CD4-positive, alpha-beta memory T cell (primary cell): ENCODE measurements at places on chromosomes 7 and 10.

- no peak for DNase-seq
Measured at GRCh38 chr7:46099076-46099475, 178.0 kb upstream of the IGFBP3 start.

GRCh38 chr10:126731610-126731990, 61.1 kb upstream of the C10orf90 start:
- DNase-seq, result no peak

DNA sequence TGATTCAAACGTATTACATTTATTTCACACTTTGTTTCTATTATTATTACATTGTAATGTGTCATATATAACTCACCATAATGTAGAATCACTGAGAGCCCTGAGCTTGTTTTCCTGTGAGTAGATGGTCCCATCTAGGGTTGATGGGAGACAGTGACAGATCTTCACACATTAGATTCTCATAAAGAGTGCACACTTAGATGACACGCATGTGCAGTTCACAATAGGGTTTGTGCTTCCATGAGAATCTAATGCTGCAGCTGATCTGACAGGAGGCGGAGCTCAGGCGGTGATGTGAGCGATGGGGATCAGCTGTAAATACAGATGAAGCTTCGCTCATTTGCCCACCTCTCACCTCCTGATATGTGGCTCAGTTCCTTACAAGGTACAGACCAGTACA, 36.1 kb downstream of the BMPER start:
- DNase-seq, result no peak

DNA sequence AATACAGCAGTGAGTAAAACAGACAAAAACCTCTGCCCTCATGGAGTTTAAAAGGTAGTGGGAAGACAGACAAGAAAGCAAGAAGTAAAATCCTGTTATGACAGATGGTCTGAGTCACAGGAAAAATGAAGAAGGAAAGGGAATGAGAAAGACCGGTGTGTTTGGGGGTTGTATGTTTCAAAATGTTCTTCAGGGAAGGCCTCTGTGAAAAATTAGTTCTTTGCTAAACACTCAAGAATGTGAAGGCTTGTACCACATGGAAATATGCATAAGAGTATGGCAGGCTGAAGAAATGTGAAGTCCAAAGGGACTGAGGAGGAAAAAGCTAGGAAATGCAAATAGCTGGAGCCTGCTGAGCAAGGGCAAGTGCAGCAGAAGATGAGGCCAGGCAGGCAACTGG, 315.9 kb upstream of the SEMA3A start:
- DNase-seq, result no peak

GRCh38 chr10:119754085-119754484, 28.2 kb downstream of the INPP5F start:
- DNase-seq, result no peak

- no peak for DNase-seq
Measured at GRCh38 chr10:34291466-34292193, 523.5 kb downstream of the PARD3 start.

DNA sequence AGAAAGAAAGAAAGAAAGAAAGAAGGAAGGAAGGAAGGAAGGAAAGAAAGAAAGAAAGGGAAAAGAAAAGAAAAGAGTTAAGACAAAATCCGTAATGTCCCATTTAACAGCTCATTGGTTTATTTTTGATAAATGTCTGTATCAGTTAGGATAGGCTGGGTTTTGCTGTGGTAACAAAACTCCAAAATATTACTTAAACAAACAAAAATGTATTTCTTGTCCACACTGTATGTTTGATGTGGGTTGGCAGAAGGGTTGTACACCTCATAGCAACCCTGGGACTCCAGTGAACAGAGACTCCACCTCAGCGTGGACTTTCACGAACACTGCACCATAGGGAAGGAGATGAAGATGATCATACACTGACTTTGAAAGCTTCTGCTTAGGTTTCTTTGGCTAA, 59.6 kb downstream of the PPP1R3C start:
- no peak for DNase-seq

DNA sequence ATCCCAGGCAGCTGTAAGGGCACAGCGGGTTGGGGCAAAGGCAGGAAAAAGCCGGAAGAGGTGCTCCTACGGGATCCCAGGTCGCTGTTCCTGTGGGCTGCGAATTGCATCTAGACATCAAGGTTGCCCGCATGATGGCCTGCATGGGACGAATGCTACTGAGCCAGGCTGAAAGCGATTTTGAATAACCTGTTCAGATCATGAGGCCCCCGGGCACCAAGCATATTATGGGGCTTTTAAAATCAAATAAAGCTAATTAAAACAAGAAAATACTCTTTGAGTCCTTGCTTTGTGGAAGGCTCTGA, 37.1 kb downstream of the CAMK2B start:
- DNase-seq, result no peak

DNA sequence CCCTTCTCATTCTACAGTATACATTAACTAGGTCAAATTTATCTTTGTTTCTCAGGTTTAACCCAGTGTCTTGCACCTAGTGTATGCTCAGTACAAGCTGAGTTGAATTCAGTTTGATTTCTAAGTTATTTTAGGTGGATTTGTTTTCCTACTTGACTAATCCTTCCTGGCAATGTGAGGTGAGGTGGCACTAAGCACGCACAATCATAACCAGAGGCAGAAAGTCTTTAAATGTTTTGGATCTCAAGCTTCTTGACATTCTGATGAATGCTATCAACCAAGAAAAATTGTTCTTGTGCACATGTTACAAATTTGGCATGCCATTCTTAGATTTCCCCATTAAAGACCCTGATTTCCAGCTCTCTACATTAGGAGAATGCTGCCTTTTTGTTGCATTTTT, 3.2 kb downstream of the BZW2 start:
- DNase-seq, result no peak

- no peak for DNase-seq
Measured at GRCh38 chr10:77390481-77390891, 247.1 kb downstream of the KCNMA1 start.

GRCh38 chr10:116417821-116418220, 9.8 kb upstream of the PNLIPRP3 start:
- no peak for DNase-seq

DNA sequence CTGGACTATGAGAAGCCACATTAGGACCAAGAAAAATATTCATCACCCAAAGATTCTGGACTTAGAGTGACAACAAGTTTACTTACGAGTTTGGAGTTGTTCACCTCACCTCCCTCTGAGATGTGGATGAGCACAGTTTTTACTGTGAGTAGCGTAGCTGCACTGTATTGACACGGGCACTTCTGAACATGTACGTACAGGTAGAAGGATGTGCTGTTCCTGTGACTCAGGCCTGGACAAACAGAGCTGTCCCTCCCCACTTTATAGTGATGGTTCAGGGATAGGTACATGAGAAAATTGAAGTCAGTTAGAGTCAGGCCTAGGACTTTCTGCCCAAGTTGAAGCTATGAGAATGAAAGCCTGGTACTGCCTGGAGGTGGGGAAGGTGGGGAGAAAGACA, 80.9 kb upstream of the DYNC1I1 start:
- no peak for DNase-seq

GRCh38 chr7:39360766-39361165, 205.4 kb upstream of the YAE1 start:
- DNase-seq, result no peak

- DNase-seq, result no peak
Measured at GRCh38 chr10:122767621-122768388, 68.2 kb upstream of the C10orf120 start.

GRCh38 chr10:111273635-111274034, 196.8 kb downstream of the ADRA2A start:
- no peak for DNase-seq

DNA sequence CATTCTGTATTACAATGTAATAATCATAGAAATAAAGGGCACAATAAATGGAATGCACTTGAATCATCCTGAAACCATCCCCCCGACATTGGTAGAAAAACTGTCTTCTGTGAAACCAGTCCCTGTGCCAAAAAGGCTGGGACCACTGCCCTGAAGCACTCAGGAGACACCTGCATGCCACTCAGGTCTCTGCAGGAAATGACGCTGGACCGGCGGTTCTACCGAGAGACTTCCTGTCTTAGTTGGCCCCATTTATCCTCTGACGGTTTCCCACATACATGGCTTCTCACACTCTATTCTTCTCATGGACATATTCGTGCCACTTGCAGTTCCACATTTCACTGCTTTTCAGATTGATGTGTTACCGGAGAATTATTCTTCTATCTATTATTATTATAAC, 617.5 kb downstream of the SDK1 start:
- no peak for DNase-seq

GRCh38 chr10:30189238-30189580, 129.8 kb upstream of the JCAD start:
- DNase-seq, result no peak

GRCh38 chr10:55212051-55212450, 411.0 kb upstream of the PCDH15 start:
- no peak for DNase-seq

GRCh38 chr7:28815369-28815927, 142.7 kb downstream of the TRIL start:
- DNase-seq, result no peak

- DNase-seq, result no peak
Measured at GRCh38 chr10:132713421-132714095, 72.4 kb downstream of the NKX6-2 start.

- peak; percentile 15 for DNase-seq
Measured at GRCh38 chr7:101390901-101391301, 28.2 kb downstream of the COL26A1 start.

DNA sequence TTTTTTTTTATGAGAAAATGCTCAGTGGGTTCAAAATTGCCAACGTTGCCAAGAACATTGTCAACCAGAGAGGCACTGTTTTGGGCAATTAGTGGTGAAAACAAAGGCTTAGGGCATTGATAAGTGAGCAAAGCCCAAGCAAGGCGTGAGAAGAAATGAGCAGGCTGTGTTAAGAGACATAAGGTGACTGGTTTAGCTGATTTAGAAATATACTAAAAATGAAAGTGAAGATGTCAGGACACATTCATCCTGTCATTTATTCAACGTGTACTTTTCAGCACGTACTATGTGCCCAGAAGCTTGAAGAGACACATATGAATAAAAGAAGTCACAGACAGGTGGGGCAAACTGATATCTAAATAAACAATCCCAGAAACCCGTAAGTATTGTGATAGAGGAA, 31.8 kb downstream of the AOAH start:
- DNase-seq, result no peak

DNA sequence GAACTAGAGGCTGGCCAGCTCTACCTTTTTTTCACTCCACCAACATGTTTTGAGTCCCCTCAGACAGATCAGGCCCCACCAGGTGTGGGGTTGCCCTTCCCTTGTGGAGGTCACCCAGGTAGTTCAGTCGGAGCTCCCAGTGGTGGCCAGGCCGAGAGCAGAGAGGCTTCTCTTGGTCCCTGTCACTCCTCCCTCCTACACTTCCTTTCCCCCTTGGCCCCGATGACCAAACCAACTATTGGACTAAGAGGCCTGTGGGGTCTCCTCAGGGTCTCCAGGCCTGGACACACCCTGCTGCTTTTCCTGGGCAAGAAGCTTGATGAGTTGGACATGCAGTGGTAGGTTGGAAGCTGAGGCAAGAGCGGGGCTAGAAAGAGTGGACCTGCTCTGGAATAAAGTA, 174.8 kb downstream of the ZNF248 start:
- DNase-seq, result no peak

GRCh38 chr7:37391791-37392672, 56.6 kb downstream of the ELMO1 start:
- DNase-seq, result no peak

DNA sequence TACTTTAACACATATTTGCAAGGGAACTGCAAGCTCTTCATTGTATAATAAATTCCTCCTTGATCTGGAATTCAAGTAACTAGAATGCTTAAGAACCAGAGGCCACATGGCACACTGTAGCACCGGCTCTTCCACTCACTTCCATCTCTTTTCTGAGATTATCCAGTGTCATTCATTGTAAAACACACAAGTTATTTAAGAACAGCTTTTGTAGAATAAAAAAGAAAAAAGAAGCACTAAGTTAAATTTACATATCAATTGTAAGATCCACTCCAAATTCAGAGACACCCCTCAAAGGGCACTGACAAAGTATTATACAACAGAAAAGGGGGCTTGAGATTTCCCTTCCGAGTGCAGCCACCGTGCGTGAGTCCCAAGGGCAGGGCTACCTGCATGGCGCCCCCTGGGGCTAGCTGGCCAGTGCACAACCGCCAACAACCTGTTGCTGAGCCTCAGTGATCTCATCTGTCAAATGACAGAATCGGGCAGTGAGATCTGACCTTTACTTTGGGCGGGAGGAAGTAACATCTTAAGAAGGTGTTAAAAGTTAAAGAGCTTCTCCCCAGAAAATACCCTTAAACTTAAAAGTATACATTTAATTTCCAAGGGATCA, 12.5 kb downstream of the GLI3 start:
- no peak for DNase-seq

GRCh38 chr7:22725585-22725984, 1.4 kb upstream of the IL6 start:
- no peak for DNase-seq

GRCh38 chr10:59587083-59587755, 122.4 kb downstream of the SLC16A9 start:
- DNase-seq, result no peak

DNA sequence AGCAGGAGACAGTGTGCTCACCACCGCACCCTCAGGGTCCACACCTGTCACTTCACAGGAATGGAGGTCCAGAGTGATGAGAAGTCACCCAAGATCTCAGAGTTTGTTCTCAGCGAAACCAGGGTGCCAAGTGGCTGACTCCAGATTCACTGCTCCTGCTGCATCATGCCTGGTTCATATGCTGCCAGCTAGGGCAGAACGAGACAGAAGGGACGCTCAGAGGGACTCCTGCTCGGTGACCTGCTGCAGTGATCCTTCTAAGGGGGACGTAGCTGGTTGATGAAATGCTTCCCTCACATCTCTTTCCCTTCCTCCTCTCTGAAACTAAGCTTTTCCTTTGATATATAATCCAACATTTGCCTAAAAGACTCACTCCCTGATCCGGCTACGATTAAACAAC, 248.5 kb downstream of the SFMBT2 start:
- no peak for DNase-seq

DNA sequence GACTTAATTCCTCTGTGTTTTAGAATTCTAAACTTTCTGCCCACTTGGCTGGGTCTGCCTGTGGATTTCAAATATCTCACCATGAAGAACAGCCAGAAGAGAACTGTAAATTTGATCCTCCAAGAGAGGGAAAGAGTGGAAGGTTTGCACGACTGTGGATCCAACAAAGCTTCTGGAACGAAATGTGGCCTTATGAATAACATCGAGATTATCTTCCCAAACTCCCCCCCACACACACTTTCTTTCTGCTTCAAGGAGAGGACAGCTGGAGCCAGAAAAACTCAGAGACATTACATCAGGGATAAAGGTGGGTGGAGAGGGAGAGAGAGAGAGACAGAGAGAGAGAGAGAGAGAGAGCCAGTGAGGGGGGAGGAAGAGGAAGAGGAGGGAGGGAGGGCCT, 570.1 kb upstream of the MGMT start:
- no peak for DNase-seq

- no peak for DNase-seq
Measured at GRCh38 chr10:29026065-29026797, 262.6 kb upstream of the LYZL1 start.
